Caco-2 (cell line): ENCODE measurements at places on chromosomes 11 and 22. TPM values are rescaled to one million over a fixed set of nuclear protein-coding genes. Genes with fewer than 3 reads are reported as not detected.
A peak's percentile ranks its signal among the peaks of the same experiment; 100 is the strongest.

DNA sequence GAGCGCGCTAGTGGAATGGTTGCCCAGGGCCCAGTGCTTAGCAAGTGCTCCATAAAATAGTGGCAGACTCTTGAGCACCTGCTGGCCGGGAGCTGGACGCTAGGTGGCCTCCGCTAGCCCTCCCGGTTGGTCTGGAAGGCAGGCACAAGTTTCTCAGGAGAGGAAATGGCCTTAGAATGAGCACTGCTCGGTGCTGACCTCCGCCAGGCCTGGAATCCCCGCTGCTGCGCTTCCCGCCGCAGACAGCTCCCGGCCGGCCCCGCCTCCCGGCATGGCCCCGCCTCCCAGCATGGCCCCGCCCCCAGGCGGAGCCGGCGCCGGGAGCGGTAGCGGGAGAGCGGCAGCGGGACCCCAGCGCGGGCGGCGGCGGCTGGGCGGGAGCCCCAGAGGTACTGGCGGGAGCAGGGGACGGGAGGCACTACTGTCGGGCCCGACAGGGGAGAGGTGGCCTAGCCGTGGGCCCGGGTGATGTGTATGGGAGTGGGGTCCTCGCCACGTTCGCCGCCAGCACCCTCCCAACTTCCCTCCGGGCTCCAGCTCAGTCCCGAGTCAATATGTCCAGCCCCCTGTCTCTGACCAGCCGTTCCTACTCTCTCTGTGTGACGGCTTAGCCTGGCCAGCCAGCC is at the start of gene SIPA1:
SIPA1 (plus strand) TSS at position 308 of the 626 bp plus-strand sequence. CDS start 2,821 bp downstream, outside the sequence.
- peak; percentile 77 for DNase-seq

- no peak for DNase-seq
These were observed 36.8 kb downstream of the PLEKHA7 start for GRCh38 chr11:16977136-16977993.

DNA sequence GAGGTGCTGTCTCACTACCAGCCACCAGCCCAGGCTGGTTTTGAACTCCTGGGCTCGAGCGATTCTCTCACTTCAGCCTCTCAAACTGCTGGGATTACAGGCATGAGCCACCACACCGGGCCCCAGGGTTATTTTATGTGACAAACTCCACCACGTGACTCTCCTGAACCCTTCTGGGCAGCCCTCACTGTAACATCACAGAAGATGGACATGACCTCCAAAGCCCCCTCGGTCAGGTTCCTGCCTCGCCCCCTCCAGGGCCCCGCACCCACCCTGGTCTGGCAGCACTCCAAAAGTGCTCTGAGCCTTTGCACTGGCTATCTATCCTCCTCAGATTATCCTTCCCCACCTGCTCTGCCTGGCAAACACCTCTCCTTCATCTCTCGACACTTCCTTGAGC is 43.3 kb downstream of the RIBC2 start:
- no peak for DNase-seq

DNA sequence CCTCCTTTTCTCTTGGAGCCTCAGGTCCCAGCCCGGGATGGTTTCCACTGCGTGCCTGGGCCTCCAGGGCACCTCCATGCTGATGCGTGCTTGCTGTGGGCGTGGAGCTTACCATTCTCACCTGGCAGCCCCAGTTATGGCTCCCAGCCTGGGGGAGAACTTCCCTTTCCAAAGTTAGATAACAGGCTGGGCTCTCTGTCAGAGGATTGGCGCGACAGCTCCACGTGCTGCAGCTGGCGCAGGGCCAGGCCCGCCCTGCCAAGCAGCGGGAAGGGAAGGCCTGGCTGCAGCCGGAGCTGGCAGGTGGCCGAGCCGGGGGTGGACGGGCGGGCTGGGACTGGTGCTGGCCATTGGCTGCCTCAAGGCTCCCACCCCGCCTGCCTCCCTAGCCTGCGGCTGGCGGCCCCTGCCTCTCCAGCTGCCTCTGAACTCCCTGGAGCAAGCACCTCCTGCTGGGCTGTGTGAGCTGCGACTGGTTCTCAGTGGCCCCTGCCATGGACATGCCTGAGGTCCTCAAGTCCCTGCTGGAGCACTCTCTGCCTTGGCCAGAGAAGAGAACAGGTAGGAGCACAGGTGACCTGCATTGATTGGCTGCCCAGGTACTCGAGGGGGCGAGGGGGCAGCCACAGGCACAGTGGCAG is 14.6 kb upstream of the TEF start:
- DNase-seq: no peak

GRCh38 chr11:35359321-35360054 is 59.9 kb downstream of the SLC1A2 start:
- DNase-seq: no peak

GRCh38 chr11:14300661-14301304 is 58.2 kb downstream of the RRAS2 start:
- DNase-seq: peak; percentile 69

DNA sequence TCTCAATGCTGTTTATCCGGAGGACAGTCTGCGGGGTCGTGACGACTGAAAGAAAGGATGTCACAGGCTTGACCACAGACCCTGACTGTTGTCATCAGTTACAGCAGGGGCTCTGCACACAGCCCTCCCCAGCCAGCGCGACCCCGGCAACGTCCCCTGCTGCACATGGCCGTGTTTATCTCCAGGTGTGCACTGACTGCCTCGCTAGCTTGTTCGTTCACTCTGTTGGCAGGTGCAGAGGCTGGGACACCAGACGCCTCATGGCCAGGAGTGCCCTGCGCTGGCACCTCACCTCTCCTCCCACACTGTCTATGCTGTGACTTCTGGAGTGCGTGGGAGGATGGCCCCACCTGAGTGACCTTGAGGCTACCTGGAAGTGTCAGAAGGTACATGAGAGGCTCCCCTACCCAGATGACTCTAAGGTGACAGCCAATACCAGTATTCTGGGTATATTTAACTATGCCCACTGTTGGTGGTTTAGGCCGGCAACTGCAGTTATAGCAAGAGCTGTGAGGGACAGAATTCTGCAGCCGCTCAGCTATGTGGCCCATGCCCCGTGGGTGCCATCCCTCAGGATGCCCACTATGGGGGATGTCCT is 12.2 kb downstream of the MRPL21 start:
- no peak for DNase-seq

GRCh38 chr22:25081409-25081824 is 118.2 kb upstream of the CRYBB3 start:
- DNase-seq: peak; percentile 49

- no peak for DNase-seq
These were observed 5.8 kb upstream of the NLRP6 start for GRCh38 chr11:272195-272930.

DNA sequence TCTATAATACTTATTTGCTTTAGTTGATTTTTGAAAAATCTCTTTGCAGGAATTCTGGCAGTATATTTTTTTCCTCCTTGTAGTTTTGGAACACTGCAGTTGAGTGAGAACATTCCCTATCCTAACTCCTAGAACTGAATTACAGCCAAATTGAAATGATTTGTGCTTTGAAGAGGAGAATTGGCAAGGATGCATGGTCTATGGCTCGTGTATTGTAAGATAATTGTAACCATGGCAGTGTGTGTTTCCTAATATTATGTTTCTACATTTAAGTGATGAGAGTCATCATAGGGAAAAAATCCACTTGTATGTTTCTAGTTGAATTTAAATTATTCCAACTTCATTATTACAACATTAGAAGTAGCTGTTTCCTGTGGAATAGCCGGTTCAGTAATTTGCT is 80.9 kb upstream of the MYO18B start:
- DNase-seq: no peak

DNA sequence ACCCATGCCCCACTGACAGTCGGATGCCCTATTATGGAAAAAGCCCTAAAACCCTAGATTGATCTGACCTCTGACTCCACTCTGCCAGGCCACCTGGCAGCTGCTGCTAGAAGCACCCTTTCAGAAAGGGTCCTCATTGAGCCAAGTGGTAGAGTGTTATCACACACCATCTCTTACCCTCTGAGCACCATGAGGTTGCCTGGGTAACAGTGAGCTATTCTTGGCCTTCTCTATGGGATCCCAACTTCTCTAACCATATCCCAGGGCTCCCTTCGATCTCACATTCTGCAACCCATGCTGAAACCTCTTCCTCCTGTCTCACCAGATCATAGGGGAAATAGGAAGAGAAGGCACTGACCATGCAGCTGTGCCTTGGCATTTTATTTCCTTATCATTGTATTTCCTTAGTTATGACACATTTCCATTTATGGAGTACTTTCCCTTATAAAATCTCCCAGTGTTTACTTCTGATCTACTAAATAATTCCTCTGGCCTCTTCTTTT is 52.7 kb downstream of the MPPED2 start:
- no peak for DNase-seq

DNA sequence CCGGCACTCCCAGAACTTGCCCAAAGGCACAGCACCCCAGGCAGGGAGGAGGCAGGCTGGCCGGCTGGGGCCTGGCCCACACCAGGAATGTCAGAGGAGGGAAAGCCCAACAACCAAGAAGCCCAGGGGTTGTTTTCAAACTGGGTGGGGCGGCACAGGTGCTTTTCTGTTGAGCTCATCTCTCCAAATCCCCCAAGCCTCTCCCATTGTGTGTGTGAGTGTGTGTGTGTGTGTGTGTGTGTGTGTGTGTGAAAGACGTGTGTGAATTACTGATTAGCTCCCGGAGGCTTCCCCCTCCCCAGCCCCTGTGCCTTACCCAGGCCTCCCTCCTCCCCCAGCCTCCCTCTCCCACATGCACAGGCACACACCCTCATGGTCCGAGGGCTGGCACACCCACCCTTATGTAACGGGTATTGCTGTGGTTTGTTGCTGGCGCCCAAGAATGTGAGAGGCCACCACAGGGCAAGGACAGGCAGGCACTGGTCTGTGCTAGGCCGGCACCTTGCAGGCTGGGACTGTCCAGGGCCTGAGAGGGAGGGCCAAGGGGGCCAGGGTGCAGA is 15.9 kb downstream of the TRIM29 start:
- peak; percentile 60 for DNase-seq

GRCh38 chr11:44694443-44694842 is 32.3 kb upstream of the TSPAN18 start:
- no peak for DNase-seq

- no peak for DNase-seq
These were observed at the start of gene IGLL1 for GRCh38 chr22:23579870-23580575. TSS of gene IGLL1 (minus strand) at chr22:23580290. CDS start at chr22:23580190, 100 bp downstream.

DNA sequence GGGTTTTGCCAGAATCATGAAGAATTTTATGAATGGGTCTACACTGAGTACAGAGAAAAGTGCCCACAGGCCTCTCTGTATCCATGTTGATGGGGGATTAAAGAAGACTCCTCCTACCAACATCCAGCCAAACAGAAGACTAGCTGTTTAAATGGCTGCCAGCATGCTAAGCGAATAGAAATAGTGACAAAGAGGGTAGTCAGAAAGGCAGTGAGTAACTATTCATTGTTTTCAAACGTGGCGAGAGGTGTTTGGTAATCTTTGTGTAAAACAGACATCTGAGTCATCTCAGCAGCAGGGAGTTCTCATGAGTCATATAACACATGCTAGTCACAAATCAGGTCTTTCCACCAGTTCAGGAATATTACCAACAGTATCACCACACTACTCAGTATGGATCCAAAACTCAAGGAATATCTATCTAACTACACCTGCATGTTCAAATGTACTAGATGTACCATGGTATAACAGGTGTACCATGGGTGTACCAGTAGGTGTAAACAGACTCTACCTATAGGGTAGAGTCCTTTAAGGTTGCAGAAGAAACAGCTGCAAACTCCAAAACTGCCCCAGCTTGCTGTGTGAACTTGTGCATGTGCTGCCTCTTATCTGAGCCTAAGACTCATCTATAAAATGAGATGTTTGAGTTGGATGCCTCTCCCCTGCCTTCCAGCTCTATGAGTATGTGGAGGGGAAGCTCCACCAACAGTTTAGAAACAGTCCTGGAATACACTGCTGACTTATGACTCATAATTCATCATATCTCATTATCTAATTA is 82.0 kb downstream of the SLC1A2 start:
- no peak for DNase-seq

DNA sequence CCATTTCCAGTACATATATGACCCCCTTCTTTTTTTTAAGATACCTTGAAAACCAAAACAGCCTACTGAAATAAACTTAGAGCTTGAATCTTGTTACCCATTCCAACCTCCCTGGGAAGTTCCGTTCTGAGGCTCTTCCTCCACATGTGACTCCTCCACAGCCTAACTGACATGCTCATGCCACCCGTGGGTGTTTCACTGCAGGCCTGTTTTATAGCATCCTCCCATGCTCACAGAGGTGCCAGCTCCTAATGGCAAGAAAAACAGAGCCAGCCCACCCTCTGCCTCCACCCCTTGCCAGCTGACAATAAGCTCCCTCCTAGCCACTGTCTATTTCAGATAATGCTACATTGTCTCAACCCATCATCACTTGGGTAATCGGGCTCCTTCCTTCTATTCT is 97.6 kb upstream of the E2F8 start:
- no peak for DNase-seq

DNA sequence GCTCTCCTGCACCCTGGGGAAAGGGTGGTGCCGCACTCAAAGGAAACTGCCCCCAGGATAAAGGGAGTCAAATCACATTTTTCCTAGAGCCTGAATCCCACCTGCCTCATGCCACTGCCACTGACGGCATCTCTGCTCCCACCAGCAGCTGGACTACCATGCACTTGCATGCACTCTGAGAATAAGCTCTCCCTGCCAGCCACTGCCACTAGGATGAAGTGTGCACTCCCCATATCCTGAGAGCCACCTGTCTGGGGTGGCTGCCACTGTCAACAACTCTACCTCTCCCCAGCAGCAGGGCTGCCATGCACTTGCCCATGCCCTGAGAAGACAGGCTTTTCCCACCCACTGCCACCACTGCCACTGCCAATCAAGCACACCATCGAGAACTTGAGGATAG is 31.6 kb downstream of the MRGPRX4 start:
- DNase-seq: no peak

DNA sequence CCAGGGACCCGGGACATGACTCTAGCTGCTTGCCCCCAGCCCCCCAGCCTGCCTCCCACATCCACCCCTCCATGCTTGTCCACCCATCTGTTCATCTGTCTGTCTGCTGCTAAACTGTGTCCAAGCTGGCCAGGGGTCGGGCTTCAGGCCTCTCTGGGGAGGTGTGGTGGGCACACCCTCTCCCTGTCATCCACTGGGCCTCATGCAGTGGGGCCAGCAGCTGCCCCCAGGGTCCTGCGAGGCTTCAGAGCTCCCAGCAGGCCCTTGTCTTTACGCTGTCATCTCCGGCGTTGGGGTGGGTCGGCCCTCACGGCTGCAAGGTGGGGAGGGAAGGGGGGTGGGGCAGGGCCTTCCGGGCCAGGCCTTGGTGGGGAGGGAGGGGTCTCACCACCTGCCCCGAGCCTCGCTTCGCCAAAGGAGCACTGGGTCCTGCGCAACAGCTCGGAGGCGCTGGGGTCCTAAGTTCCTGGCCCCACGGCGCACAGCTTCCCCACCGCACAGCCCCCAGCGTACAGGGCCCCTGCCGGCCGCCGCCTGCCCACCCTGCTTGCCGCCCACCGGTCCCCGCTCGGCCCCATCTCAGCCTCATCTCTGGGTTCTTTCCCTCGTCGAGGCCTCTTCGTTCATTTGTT is 26.7 kb downstream of the MOB2 start:
- DNase-seq: no peak

Gene SLC22A6
- total RNA-seq: not detected in 2 replicates

Gene EFCAB6
- total RNA-seq: not detected in 2 replicates

Gene SLC43A1
- total RNA-seq: 71.7 and 80.5 TPM in 2 replicates

Gene MPZL3
- total RNA-seq: 29.6 and 31.8 TPM in 2 replicates

Gene SLC1A2
- 1.4 and 2.0 TPM in 2 replicates for total RNA-seq

Gene PPP6R3
- 271 and 276 TPM in 2 replicates for total RNA-seq

Gene ACAT1
- 131 and 134 TPM in 2 replicates for total RNA-seq

Gene CNIH2
- 4.9 and 6.1 TPM in 2 replicates for total RNA-seq

Gene TIMP3
- 72.8 and 86.4 TPM in 2 replicates for total RNA-seq

Gene MFRP
- total RNA-seq: not detected in 2 replicates

Gene GPR83
- total RNA-seq: 2.7 and 2.8 TPM in 2 replicates

Gene KCNJ1
- total RNA-seq: not detected in 2 replicates

Gene PGA4
- not detected in 2 replicates for total RNA-seq

Gene LIMK2
- total RNA-seq: 34.8 and 36.3 TPM in 2 replicates
